ENCODE measurements at places on chromosomes 1 and 21.

- no peak for DNase-seq
Observed at GRCh38 chr1:42586016-42586415, 72.2 kb upstream of the PPIH start.

DNA sequence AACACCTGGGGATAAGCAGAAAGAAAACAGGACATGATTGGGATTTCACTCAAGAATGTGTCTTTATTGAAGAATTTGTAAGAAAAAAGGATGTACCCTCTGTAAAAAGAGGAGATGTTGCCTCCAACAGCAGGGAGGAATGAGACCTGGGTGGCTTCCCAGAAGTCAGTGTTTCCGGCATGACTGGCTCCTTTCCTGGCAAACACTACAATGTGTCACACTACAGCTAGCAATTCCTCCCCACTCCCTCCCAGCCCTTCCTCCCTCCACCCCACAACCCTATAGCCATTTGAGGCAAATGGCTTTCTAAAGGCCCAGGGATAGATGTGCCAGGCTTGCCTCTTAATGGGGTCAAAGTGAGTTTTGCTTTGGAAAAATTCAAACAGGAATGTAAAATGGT, 11.5 kb upstream of the COL8A2 start:
- DNase-seq: no peak

DNA sequence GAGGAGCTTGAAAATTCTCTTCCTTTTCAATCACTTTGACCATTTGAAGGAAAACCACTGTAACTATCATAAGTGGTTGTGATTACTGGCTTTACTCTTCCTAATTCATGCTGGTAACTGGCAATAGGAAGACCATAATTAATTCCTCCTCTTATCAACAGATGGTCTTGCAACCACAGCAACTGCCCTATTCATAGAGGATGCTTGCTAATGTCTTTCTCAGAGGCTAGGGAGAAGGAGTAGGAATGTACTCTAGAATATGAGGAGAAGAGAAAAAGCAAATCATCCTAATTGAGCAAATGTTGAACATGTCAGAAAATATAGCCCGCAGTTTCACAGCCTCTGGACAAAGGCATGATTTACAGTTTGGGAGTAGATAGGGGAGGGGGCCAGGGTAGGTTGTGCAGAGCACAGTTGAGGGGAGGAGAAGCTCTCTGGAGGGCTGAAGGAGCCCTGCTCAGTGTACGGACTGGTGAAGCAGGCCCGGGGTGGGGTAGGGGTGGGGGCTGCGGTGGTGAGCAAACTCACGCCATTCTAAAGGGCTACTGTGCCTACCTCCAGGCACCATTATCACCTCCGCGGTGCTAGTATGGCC, 192.9 kb downstream of the PCP4 start:
- DNase-seq: no peak

GRCh38 chr1:50719126-50719525, 240.9 kb downstream of the FAF1 start:
- DNase-seq: no peak

DNA sequence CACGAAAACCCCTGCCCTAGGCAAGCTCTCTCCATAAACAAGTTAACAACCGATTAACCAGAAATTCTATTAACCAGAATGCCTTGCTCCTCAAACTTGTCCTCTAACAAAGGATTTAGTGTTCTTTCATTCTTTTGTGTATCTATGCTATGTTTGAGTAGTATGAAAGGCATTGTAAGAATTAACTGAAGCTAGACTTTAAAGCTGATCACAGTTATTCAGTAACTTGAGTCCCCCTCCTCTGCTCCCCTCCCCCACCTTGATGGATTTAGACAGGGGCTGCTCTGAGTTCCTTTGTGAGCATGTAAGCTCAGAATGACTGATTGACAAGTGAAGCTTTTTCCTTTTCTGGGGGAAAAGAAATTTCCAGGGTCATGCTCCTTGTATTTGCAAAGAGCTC, 257.6 kb downstream of the TTLL7 start:
- DNase-seq: no peak

DNA sequence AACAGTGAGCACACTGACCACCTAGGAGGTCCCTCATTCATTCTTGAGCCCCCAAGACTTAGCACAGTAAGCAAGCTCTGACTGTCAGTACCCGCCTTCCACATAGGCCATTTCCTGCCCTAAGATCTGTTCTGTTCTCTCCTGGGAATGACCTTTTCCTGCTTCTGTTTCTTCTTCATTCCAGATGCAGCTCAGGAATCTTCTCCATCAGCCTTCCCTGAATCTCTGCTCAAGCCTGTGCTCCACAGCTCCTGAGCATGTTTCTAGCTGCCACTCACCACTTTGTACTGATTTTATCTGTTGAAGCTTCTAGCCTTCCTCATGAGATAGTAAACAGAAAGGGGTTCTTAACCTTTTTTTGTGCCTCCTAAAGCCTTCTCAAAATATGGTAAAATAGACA, 56.6 kb downstream of the ZNF281 start:
- no peak for DNase-seq

DNA sequence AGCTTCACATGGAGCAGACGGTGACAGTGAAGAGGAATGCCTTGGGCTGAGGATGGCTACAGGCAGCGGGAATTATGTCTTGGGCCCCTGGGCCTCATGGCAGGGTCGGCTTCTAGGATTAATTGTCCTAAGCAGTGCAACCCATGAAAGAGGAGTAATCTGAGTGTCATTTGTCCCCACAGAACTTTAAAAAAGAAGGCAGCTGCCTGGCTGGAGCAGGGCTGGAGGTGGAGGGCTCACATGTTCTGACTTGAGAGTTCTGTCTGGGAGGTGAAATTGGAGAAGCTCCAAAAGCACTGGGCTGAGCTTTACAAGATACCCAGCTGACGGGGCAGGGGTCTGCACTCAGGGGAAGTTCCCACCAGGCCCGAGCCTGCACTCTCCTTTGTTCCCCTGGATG, 22.6 kb downstream of the CACNA1S start:
- DNase-seq: no peak

DNA sequence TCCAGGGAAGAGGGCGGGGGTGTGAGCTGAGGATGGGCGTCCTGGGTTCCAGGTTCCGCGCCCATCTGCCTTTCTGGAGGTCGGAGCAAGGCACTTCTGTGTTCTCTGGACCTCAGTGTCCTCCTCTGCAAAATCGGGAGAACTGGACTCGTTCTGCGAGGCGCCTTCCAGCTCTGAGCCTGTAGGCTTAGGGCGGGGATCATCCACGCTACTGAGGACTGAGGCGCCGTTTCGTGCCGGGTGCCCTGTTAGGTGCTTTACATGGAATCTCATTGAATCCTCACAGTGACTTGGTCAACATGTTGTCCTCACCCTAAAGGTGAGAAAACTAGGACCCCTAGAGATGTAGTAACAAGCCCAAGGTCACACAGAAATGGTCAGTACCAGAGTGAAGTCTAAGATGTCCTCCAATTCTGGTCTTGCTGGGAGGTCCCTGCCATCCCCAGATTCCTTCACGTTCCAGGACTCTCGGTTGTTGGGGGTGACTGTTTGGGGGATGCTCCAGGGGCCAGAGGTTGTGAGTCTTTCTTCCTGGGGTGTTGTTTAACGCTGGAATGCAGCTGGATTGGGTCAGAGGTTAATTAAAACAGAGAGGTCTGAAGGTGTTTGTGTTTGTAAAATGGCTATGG, 677 bp downstream of the PRKAA2 start:
- DNase-seq: no peak

GRCh38 chr1:31400393-31400792, 12.6 kb upstream of the SERINC2 start:
- no peak for DNase-seq

- no peak for DNase-seq
Observed at GRCh38 chr21:40200126-40200525, 332.9 kb downstream of the PCP4 start.

- DNase-seq: no peak
Observed at GRCh38 chr1:110686188-110686587, 11.4 kb upstream of the KCNA3 start.

DNA sequence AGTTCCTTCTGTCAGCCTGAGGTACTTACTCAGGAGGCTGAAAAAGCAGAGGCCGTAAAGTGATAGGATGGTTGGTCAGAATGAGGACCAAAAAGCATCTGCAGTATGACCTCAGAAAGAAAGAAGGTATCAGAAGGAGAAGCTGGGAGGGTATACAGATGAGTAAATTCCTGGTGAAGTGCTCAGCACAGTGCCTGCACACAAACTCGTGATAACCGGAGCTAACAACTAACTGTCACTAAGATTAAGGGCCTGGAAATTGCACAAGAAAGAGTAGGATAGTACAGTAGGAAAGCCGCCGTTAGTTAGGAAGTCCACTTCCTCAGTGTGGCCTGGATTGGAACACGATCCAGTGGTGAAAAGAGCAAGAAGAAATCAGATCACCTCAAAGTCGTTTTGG, 62.6 kb downstream of the VPS26C start:
- DNase-seq: no peak

DNA sequence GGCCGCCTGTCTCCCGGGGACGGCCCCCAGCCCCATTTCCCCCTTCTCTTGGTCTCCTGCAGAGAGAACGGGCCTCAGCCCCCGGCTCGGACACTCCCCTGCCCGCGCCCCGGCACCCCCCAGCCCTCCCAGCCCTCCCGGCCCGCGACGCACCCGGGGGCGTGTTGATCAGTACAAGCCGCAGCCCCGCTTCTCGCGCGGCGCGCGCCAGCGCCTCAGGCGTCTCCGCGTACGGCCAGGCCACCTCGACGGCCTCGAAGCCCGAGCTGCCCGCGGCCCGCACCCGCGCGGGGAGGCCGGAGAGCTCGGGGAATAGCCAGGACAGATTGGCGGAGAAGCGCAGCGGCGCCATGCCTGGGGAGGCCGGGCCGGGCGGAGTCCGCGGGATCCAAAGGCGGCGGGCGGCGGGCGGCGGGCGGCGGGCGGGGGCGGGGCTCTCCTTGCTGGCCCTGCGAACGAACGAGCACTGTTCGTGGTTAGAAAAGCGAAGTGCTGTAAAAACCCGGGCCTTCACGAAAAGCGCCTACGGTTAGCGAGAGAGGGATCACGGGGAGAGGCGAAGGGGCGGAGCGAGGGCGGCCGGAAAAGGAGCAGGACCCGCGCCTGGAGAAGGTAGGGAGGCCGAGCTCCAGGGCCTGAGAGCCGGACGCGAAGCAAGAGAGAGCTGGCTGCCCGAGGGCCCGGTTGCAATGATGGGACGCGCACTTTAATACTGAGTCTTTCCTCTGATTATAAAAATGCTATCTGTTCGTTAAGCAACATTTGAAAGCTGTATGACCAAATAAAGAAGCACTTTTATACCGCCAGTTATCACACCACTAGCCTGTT, at the start of gene HYI:
Gene HYI, minus strand, starts transcription at position 490 of the 828 bp plus-strand sequence. Its CDS starts 138 bp downstream, at position 352.
- DNase-seq: no peak

- DNase-seq: no peak
Observed at GRCh38 chr1:99269321-99269720, 5.0 kb downstream of the PLPPR4 start.

GRCh38 chr1:178947677-178947981, 76.8 kb upstream of the ANGPTL1 start:
- no peak for DNase-seq

DNA sequence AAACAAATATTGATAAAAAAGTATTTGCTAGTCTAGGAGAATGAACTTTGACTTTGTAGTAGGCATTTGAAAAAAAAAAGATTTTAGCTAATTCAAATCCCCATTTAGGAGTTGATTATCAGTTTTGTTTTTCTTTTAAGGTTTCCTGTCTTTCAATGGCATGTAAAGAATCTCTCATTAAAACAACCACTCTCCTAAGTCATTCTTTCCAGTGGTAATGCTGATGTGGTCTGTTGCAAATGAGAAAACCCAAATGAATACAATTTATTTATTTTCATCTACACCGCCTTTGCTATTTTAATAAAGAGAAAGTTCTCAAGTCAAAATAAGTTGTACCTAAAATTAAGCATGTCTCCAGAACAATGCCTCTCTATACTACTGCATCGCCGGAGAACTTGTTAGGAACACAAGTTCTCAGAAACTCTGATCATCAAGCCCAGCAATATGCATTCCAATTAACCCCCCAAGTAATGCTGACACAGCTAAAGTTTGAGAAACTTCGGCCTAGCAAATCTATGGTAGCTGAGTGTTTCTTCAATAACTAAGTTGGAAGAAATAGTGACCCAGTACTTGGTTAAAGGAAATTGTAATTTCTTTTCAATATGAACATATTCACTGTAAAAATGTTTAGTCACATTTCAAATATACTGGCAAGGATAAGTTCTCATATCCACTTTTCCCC, 255.1 kb downstream of the PTPRC start:
- no peak for DNase-seq

- no peak for DNase-seq
Observed at GRCh38 chr1:205220421-205220820, 7.3 kb upstream of the TMCC2 start.

- no peak for DNase-seq
Observed at GRCh38 chr1:168291222-168291837, 10.7 kb downstream of the TBX19 start.

GRCh38 chr1:31011719-31012118, 53.8 kb downstream of the PUM1 start:
- no peak for DNase-seq

- DNase-seq: no peak
Observed at GRCh38 chr1:26410706-26411623, at the start of gene LIN28A. Gene LIN28A, plus strand, starts transcription at chr1:26410817. Its CDS starts 75 bp downstream, at chr1:26410892.

DNA sequence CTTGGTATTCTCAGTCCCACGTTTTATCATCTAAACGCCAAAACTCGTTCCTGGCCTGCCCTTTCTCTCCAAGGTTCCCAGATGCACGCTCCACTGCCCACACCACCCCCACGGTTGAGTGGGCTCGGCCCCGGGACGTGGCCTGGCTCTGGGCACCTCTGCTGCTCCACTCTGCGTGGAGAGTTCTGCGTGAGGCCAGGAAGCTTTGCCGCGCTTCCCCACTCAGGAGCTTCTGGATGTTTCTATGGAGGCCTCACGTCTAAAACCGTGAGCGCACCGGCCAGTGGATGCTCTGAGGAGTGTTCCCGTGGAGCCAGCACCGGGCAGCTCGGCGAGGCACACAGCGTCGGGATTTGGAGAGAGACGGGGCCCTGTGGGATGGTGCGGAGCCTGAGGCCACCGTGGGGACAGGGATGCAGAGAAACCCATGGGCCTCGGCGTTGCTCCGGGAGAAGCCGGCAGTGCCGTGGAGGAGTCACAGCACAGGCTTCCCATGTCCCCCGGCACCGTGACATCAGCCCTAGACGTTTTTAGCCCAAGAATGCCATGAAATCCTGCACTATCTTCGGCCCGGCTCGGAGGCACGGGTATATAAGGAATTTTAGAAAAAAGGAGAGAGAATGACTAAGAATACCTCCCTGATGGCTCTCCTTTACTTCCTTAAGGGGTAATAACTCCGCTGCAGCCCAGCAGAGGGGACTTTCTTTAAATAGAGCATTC, 125.9 kb downstream of the PRDM16 start:
- DNase-seq: no peak

- no peak for DNase-seq
Observed at GRCh38 chr21:34530261-34530660, 18.3 kb upstream of the KCNE1 start.
